Activated naive CD4-positive, alpha-beta T cell (primary cell): ENCODE measurements at places on chromosomes 7 and 10.

GRCh38 chr7:22292531-22292930 lies 64.4 kb downstream of the RAPGEF5 start:
- DNase-seq, result no peak

- DNase-seq, result no peak
Observed at GRCh38 chr10:114694062-114694461, 36.0 kb upstream of the ABLIM1 start.

DNA sequence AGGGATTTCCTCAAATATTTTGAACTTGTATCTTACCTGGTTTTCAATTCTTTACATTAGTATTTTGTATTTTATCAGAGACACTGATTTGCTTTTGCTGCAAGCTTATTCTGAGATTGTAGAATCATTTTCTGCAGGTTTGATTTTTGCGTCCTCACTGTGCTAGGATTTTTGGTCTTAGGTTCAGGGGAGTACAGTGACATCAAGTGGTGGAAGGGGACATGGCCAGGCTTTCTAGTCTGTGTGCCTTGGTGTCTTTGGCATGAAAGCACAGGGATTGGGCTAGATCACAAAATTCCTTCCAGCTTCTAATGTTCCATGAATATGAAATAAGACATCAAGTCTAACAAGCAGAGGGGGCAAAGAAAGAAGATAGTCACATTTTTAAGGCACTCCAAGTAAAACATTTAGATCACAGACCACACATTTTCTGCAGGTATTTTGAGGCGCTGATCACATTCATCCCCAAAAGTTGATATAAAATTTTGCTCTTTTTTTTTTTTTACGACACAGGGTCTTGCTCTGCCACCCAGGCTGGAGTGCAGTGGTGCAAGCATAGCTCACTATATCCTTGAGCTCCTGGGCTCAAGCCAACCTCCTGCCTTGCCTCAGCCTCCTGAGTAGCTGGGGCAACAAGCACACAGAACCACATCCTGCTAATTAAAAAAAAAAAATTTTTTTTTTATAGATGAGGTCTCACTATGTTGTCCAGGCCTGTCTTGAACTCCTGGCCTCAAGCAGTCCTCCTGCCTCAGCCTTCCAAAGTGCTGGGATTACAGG lies 124.4 kb downstream of the PON1 start:
- no peak for DNase-seq

- DNase-seq, result no peak
Observed at GRCh38 chr10:113095419-113096127, 145.5 kb downstream of the TCF7L2 start.

DNA sequence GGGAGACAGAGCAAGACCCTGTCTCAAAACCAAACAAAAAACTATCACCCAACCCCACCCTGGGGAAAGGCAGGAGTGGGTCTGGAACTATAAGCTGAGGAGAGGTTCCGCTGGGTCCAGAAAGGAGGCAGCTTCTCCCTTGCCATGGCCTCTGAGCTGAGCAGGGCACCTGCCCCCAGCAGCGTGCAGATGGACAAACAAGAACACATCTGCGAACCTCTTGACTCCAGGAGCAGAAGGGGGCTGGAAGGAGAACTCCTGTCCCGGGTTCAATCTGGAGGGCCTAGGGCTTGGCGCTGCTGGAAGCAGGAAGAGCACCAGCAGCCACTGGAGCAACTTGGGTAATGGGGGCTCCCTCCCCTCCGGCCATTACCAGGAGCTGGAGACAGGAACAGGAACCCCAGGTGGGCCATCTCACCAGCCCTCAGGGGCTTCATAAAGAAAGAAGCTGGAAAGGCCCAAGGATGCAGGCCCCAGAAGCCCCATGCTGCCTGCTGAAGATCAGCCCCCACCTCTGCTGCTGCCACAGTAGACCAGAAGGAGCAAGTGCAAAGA lies 19.0 kb upstream of the PPIF start:
- DNase-seq, result no peak

DNA sequence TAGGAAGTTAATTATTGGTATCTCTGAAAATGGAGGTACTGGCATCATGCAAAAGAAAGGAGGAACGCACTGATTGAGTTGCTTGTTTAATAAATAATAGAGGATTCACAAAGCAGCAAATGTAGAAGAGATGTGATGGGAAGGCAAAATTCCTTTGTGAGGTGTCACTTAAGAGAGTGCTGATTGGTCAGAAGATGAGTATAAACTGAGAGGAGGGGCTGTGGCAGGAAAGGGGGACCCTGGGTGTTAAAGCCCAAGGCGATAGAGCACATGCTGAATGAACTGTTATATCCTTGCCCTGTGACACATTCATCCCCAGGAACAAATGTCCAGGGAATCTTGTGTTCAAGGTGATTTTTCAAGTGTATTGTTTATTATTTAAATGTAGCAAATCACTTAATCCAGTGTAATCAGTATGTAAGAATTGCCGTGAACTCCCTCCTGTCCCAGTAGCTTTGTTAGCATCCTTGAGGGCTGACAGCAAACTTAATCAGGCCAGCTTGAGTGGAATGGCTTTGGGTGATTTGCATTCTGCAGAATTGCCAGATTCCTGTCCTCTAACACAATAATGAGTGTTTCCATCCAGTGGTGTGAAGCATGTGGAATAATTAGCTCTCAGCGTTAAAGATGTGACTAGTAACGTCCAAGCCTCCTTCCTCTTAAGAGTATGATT lies 111.9 kb downstream of the CHN2 start:
- no peak for DNase-seq

DNA sequence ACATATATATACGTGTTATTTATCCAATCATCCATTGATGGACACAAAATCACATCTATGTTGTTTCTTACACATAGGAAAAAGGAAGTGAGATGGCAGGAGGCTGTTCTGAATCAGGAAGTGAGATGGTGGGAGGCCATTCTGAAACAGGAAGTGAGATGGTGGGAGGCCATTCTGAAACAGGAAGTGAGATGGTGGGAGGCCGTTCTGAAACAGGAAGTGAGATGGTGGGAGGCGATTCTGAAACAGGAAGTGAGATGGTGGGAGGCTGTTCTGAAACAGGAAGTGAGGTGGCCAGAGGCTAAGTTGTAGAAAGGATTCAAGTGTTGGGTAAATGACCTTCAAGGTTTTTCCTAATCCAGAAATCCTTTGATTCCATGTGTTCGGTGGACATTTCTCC lies 921.5 kb downstream of the TYW1 start:
- no peak for DNase-seq

GRCh38 chr7:26620352-26620751 lies 244.0 kb downstream of the SKAP2 start:
- no peak for DNase-seq

DNA sequence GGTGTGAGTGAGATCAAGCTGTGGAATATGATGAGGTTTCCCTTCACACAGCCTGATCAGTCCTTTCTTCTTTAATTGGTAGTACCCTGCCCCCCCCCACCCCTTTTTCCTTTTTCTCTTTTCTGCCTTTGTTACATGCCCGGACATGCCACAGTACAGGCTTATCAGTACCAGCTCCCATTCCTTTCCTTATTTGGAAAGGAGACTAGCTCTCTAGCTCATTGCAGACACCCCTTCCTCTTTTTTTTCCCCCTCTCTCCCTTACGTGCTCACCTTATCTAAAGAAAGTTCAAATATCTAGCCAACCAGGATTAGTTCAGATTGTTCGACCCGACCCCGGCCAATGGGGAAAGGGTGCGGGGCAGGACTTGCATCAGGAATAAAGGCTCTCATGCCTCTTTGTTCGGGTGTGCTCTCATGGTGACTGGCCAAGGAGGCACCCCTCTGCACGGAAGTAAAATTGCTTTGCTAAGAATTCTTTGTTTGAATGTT lies 230.4 kb downstream of the ACTR3B start:
- no peak for DNase-seq

DNA sequence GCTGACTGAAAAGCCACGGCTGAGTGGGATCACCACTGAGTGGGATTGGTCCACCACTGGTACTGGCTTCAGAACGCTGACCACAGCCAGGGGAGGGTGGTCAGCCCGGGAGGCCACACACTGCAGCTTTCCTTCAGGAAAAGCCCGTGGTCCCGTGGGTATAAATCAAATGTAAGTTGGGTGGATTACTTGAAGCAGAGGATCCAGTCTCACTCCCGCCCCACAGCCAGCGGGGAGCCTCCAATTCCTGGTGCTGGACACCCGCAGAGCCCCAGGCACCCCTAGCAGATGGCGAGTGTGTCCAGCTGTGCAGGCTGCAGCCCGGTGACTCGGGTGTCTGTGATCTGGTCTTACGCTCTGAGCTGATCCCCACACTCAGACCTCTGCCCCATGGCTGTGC lies 231.1 kb upstream of the ZNF32 start:
- no peak for DNase-seq

- DNase-seq, result no peak
Observed at GRCh38 chr7:151060416-151061212, 1.2 kb downstream of the SLC4A2 start.

DNA sequence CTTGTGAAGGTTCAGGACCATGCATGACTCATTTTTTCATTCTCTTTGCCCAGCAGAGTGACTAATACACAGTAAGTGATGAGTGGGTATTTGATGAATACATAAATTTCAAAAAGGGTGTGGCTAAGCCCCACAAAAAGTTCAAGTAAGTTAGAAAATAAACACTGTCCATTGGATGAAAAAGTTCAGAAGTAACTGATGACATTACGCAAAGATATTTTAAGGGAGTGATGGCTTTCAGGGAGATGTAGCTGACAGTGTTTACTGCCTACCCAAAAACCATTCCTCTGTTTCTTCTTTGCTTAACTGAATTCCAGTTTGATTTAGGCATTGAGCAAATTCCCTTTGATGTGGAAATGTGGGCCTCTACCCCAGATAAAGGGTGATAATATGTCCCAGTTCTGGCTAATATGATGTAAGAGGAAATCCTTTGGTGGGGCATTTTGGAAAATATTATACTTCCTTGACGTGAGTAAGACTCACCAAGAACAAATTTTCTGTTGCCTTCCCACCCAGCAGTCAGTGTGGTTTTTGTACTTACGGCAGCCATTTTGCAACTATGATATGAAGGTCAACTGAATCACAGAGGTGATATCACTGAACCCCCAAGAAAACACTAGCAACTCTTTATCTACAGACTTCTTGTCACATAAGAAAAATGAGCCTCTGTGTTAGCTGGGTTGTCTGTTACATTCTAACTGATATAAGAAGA lies 29.0 kb upstream of the EBLN1 start:
- DNase-seq, result no peak

DNA sequence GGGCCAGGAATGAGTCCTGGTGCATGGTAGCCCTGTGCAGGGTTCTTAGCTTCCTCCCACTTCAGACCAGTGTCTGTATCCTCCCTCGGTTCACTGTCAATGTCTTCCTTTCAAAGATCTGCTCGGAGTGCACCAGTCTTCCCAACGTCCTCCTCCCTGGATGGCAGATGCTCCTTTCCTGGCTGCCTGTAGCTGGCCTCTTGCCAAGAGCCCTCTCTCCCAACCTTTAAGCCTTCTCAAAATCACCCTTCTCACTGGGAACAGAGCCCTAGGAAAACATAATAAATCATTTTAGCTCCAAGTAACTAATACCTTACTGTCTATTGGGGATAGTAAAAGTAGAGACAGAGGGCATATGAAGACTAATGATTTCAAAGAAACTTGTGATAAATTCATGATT lies 490.6 kb downstream of the CCSER2 start:
- DNase-seq, result no peak

GRCh38 chr10:48636901-48637300 lies 32.0 kb upstream of the ARHGAP22 start:
- DNase-seq, result no peak

DNA sequence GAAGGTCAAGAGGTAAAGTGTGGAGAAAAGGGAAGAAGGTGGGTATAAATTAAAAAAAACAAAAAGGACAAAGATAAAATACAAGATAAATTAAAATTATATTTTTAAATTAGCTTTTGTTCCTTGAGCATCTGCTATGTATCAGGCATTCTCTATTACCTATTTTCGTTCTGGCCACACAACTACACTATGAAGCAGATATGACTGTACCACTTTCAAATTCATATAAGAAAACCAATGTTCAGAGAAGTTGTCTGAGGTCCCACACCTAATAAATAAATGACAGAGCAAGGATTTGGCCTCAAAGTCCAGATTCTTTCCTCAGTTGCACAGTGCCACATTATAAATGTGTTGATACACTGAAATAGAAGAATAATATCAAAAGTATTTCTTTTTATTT lies 103.8 kb upstream of the PCDH15 start:
- no peak for DNase-seq

GRCh38 chr10:17456032-17456548 lies 1.7 kb upstream of the ST8SIA6 start:
- DNase-seq, result no peak

DNA sequence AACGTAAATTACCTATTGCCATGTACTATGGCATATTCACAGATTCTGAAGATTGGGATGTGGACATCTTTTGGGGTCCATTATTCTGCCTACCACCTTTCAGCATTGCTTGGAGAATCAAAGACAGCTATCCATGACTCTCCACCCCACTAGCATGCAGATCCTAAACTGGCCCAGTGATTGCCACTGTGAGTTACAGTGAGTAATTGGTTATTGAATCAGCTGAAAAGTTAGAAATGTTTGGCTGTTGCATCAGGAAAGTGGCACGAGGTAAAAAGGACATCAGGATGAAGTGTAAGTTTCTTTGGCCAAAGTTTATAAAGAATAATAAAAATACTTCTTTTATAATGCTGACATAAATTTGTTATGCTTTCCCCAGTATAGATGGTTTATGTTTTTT lies 148.2 kb upstream of the ETV1 start:
- no peak for DNase-seq

DNA sequence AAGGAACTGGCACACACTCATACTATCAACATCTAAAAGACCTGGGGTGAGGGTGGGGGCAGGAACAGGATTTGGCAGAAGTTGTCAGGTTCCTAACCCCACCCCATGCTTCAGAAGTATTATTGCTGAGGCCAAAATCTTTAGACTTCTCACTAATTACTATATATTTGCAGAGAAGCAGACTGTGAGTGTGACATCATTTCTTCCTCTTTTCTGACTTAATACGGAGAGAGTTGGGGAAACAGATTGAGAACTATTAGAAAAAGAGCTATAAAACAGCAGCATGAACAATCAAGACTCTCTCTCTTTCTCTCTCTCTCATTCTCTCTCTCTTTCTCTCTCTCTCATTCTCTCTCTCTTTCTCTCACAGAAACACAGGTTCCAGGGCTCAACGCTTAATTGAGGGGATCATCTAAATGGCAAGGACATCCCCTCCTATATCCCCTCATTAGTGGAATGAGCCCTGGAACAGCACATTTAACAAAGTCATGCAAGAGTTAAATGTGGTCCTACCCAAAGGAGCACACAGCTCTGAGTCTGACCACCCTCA lies 94.8 kb downstream of the KCNMA1 start:
- DNase-seq, result no peak

GRCh38 chr7:12323415-12323814 lies 80.2 kb downstream of the VWDE start:
- no peak for DNase-seq

DNA sequence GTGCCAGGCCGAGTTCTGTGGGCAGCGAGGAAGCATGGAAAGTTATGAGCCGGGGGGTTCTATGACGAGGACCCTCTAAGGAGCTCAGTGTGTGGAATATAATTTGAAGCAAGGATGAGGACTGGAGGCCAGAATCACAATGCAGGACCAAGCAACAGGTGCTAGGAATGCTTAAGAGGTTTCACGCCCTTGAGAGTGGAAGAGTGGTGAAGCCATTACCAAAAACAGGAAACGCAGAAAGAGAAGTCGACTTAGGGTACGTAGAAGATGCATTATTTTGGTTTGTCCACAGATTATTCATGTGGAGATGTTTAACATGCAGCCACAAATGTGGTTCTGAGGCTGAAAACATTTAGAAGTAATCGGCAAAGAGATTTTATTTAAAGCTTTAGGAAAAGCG lies 78.7 kb downstream of the PIP4K2A start:
- no peak for DNase-seq

GRCh38 chr7:4659551-4660286 lies 22.4 kb upstream of the FOXK1 start:
- no peak for DNase-seq
